ENCODE measurements at places on chromosomes 1 and 21.

DNA sequence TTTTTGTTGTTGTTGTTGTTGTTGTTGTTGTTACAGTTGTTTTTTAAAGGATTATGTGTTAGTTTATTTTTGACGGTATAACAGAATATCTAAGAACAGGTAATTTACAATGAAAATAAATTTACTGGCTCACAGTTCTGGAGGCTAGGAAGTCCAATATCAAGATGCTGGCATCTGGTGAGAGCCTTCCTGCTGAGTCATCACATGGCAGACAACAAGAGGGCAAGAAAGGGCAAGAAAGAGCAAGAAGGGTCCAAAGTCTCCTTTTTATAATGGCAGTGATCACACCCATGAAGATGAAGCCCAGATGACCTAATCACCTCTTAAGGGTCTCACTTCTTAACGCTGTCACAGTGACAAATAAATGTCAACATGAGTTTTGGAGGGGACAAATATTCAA, 142.1 kb downstream of the NEGR1 start:
- no peak for DNase-seq

GRCh38 chr21:34707876-34708325, 39.1 kb downstream of the CLIC6 start:
- DNase-seq: no peak

- no peak for DNase-seq
Observed at GRCh38 chr1:89528382-89528780, 3.8 kb downstream of the LRRC8B start.

DNA sequence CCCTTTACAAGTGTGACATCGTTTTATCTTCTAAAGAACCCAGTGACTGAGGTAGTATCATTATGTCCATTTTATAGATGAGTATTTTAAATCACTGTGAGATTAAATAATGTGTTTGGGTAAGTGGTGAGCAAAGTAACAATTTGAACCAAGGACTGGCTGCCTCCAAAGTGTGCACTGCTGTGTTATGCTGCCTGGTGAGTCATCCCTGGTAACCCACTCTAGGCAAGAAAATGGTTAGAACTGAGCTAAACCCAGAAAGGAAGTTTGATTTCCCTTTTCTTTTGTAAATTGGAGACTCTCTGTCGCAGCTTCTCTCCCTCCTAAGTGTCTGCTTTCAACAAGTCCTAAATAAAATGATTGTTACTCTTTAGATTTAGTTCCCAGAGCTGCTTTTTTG, 342.8 kb upstream of the KAZN start:
- DNase-seq: no peak

DNA sequence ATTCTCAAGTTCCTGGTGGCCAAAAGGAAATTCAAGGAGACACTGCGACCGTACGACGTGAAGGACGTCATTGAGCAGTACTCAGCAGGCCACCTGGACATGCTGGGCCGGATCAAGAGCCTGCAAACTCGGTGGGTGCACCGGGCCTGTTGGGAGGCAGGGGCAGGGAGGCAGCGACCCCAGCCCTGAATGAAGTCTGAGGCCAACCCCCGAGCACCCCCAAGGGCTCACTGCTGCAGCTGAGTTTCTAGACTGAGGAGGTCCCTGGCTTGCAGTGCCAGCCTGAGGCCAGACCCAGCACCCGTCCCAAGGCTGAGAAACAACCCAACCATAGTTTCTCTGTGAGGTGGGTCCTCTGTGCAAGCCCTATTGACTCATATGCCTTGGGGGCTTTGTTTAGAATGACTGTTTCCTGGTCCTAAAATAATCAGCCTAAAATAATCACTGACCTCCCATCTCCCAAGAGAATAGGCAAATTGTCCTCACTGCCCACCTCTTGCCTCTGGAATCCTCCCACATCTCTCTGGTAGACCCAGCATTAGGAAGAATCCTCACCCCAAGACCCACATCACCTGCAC, 27.1 kb downstream of the CITED4 start:
- DNase-seq: no peak

GRCh38 chr1:41712695-41713094, 206.0 kb downstream of the HIVEP3 start:
- no peak for DNase-seq

DNA sequence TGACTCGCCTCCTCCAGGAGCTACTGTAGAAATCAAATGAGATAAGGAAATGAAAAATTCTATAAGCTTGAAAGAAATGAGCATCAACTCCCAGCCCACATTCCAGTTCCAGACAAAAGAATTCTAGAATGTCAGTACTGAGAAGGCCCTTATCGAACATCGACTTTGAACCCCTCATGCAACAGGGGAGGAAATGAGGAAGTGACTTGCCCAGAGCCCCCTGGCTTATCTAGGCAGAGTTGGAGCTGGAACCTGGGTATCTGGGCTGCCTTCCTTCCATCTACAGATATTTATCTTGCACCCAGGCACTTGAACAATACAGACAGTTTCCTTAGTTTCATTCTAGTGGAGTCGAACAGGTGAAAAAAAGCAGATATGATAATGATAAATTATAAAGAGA, 22.3 kb downstream of the MECR start:
- DNase-seq: no peak

GRCh38 chr1:31574749-31575368, 1.5 kb upstream of the TINAGL1 start:
- DNase-seq: no peak

DNA sequence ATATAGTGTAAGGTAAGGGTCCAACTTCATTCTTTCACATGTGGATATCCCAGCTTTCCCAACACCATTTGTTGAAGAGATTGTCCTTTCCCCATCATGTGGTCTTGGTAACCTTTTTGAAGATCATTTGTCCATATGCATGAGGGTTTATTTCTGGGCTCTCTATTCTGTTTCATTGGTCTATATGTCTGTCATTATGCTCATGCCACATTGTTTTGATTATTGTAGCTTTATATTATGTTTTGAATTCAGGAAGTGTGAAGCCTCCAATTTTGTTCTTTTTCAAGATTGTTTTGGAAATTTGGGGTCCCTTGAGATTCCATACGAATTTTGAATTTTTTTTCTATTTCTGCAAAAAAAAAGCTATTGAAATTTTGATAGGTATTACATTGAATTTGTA, 15.2 kb upstream of the RCSD1 start:
- DNase-seq: no peak

DNA sequence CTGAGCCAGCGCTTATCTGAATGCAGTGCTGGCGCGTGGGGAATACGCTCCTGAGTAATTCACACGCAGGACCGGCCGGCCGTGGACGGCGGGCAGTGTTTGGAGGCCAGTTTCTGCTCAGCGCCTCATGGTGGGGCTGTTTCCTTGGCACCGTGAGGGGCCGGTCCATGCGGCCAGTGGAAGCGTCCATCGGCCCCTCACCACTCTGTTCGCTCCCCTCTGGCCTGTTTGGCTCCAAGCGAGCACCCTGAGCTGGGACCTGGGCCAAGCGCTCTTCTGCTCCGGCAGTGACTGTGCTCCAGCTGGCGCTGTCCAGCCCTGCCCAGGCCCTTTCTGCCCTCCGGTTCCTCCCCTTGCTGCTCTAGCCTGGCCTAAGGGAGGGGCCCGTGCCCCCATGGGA, 16.3 kb upstream of the PLCH2 start:
- no peak for DNase-seq

DNA sequence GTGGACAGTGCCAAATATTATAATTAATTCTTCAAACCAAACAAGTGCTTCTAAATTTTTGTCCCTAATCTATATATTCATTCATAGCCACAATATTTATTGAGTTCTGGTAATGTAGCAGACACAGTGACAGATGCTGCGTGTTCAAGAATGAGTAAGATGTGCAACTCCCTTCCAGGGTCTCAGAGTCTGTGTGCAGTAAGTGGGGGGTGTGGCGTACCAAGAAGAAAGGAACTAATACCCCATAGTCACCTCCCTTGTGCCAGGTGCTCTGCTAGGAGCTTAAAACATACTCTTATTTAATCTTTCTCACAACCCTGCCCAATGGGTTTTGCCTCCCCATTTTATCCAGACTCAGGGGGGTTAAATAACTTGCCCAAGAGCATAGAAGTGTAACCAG, 358.7 kb downstream of the BARHL2 start:
- DNase-seq: no peak

GRCh38 chr1:205056188-205056611, 13.2 kb downstream of the CNTN2 start:
- DNase-seq: no peak

DNA sequence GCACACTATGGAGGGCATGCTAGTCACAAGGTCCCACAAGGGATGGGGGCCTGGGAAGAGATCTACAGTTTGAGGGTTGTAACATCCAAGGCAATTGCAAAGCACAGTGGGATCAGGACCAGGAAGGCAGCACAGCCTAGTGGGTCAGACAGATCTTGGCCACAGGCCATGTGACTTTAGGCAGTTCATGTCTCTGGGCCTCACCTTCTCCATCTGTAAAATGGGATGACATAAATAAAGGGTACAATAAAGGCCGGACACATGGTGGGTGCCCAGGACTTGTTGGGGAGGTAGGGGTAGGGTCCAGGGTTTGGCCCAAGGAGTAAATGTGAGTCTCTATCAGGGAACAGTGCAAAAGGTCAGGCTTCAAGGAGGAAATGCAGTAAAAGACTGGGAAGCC, 18.1 kb upstream of the IGSF21 start:
- no peak for DNase-seq

- DNase-seq: no peak
Observed at GRCh38 chr21:36450511-36450910, 29.4 kb downstream of the CLDN14 start.

DNA sequence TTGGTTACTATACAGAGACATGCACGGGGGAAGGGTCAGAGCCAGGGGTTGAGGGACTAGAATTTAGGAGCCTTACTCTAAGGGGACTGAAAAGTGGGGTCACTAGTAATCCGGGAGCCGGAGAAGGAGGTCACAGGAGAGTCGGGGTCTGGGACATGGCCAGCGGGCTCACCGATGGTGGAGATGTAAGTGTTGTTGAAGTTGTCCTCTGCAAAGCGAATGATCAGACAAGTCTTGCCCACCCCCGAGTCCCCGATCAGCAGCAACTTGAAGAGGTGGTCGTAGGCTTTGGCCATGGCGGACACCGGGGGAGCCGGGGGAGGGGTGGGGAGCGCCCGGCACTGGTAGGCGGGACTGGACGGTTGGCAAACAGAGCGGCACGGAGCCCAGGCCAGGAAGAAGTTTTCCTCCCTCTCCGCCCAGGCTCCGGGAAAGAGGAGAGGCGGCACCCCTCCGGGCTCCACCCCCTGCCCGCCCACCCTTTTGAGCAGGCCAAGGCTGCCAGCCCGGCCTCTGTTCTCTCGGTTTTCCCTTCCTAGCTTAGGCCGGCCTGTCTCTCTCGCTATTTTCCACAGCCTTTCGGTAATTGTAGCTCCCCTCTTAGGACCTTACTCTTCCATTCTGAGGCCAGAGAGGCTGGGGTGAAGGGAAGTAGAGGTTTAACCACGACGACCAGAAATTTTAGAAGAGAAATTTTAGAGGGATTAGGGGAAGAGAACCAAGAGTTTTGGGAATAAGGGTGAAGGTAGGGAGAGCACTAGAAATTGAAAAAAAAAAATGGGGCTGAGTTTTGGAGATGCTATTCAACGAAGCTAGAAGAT, at the start of gene RAB13:
Gene RAB13 (minus strand): TSS at position 399 of the 821 bp plus-strand sequence. CDS start 103 bp downstream, at position 296.
- DNase-seq: no peak

DNA sequence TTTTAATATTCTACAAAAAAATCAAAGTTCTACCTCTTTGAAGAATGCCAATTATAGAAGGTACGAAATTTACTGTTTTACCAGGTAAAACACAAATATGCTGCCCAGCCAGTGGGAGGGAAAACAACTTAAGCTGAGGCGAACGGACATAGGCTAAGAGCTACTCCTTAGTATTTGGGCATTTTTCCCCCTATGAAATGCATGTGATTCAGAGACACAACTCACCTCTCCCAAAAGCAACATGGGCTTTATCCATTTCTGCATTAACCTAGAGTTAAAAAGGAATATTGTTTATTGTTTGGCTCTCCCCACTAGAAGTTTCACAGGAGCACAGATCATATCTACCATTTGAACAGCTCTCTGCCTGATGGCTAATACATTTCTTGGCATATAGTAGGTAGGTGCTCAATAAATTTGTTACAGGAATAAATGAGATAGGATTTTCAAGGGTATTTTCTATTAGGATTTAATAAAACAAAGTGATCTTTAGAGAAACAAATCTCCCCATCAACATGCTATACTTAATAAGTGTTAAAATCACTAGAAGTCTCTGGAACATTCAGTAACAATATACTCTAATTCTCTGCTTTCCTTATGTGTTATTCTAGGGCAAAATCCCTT, 2.4 kb upstream of the SORT1 start:
- DNase-seq: no peak

GRCh38 chr1:225851805-225852204, 30.4 kb downstream of the TMEM63A start:
- DNase-seq: no peak

- no peak for DNase-seq
Observed at GRCh38 chr1:206419783-206420182, 50.5 kb upstream of the IKBKE start.

DNA sequence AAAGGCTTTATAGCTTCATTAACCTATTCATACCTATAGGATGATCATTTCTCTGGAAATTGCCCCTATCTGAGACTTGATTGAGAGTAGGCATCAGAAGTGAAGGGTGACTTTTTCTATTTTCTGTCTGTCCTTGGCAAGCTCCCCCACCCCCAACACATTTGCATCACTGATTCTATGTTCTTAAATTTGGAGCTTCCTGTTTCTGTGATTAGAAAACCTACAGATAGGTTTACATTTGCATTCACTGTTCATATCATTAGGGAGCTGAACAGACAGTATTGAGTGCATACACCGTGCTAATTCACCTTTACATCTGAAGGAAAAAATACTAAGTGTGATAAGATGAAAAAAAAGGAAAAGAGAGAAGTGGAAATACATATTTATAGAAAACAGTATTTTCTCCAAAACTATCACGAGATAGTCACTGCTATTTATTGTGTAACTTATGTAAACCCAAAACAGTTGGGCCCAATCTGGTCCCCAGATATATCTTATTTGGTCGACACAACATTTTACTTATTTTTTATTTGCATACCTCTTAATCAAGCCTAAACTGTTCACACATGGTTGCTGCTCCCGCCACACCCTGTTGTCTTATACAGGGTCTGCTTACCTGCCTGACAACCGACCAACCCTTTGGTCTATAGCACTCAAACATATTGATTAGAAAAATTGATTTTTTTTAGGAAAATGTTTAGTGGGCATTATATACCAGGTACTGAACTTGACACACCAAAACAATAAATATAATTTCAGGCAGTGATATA, 218.8 kb downstream of the NTNG1 start:
- DNase-seq: no peak

DNA sequence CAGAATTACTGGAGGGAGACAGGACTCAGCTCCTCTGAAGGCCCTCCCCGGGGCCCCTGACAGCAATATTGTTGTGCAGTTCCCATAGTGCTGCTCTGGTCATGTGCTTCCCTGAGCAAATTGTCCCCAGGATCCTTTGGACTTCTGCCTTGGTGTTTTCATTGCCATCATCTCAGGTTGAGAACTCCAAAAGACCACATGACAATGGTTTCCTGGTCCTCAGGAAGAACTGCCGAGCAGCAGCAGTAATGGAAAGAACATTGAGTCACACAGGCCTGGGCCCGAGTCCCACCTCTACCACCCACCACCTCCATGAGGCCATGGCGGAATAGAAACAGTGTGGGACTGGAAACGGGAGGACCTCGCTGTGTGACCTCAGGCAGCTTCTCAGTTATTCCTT, 6.3 kb upstream of the CTTNBP2NL start:
- no peak for DNase-seq
